ENCODE measurements at places on chromosomes 5 and 9.

DNA sequence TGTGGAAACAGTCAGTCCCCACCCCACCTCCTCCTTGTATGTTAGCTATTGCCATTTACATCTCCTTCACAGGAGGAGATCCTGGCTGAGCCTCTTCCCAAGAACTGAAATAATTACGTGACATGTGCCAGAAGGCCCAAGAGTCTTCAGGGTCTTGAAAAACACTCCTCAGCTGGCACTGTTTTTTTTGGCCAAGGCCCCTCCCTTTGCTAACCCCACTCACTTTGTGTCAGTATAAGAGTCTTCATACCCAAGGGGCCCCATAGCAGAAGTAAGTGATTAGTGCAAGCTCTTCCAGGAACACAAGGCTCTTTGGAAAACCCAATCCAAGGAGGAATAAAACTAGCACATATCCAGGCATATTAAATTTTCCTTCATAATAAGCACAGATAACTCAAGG lies 5.7 kb upstream of the LARP1 start:
- no peak for DNase-seq

DNA sequence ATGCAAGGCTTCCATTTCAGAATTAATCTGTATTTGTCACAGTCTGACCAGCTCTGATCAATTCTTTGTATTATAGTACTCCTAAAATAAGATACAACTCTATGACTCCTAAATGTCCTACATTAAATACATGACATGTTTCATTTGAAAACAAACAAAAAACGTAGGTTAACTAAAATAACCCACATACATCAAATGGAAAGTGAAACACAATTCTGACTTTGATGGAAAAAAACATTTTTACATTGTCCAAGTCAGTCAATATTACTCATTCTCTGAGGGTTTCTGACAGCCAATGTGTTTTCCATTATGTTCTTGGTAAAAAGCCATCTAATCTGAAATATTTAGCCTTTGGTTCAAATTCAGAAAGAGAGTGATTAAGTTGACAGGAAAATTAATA lies 8.7 kb downstream of the HMGCS1 start:
- no peak for DNase-seq

DNA sequence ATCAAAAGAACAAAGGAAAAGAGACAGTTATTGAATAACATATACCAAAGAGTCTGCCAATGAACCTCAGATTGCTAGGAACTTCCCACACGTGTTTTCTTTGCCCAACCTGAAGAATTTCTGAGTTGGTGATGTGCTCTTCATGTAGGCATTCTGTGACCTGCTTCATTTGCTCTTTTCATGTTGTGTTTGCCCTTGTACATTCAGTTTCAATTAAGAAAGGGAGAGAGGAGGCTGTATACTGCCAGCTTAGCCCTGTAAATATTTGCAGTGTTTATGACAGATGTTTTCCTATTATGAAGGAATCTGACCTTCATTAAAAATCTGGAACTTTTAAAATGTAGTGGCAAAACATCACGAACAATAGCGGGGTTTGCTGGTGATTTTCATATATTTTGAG lies 168.5 kb downstream of the GAS1 start:
- no peak for DNase-seq

- no peak for DNase-seq
Measured at GRCh38 chr9:133383438-133383837, 7.3 kb downstream of the STKLD1 start.

GRCh38 chr9:112887381-112887780 lies 3.3 kb downstream of the SLC46A2 start:
- no peak for DNase-seq

DNA sequence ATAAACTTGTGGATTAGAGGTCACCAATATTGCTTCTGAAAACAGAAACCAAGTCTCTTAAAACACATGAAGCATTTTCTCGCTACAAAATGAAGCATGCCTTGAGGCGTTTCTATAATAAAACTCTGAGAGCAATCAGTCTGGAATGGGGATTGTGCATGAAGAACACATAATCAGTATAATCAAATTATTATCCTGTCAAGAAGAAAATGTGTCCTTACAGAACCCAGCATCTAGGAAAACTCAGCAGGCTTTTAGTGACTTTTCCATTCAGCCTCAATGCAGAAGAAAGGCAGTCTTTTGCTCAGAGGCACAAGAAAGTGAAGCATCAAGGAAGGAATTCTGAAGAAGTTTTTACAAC lies 121.9 kb downstream of the CDH18 start:
- DNase-seq: no peak

- no peak for DNase-seq
Measured at GRCh38 chr5:151020304-151021110, at the start of gene GPX3. Gene GPX3 (plus strand): TSS chr5:151020591. CDS start chr5:151020655, 64 bp downstream.

DNA sequence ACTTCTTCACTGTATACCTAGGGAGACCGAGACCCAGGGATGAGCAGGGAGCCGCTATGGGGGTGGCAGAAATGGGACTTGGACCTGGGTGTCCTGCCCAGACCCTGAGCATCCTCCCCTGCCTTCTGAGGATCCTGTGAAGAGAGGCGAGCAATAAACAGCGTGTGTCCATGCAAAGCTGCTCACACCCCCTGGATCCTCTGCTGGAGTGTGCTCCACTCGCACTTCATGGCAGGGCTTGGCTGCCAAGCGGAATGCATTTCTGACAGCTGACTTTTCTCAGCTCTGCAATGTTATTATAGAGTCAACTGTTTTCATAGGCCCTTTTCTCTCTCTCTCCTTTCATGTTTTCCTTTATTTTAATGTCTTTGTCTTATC lies 31.0 kb upstream of the ALDH1B1 start:
- no peak for DNase-seq

- no peak for DNase-seq
Measured at GRCh38 chr5:178111925-178112324, 1.4 kb upstream of the N4BP3 start.

DNA sequence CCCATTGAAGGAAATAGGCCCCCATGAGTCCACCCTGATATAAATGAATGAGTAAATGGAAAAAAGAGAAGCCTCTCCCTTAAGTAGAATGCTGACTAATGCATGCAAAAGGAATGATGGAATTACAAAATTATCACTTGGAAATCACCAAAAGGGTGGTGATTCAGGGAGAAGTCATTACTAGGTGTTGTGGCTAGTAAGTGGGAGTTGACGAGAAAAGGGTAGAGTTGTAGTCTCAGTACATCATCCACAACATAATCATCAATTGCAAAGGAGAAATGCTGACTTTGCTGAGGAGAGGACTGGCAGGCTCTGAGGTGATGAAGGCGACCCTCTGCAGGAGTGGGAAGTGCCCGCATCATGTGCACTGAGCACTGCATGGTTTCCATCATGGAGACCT lies 201.5 kb upstream of the S1PR3 start:
- no peak for DNase-seq

DNA sequence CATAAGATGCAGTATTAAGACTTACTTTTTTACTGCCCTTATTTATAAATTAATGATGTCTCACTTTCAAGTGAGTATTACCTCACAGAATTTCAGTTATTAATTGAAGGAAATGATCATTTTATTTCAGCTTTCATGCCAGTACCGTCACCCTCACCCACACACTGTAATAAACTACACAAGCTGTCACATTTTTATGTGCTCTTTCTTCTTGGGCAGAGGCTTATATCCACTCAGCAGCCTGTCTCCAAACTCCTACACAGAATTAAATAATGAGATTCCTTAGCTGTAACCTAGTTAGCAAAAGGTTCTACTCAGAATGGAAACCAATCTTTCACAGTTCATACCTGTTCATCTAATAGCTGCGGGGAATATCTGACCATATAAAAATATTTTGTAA lies 1915.8 kb upstream of the CDH6 start:
- DNase-seq: no peak

DNA sequence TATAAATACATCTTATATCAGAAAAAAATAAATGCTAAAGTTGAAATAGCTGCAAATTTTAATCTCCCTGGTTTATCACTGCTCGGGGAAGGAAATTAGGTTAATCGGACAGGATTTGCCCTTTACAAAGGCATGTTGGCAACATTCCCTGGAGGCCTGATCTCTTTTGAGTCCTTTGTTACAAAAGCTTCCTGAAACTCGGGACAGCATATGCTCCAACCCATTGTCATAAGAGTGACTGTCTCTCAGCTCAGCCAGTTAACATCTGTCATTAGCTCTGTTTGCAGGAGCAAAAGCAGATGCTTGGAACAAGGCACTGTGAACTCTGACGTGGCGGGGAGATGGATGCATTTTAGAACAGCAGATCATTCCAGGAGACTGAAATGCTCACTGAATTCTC lies 80.6 kb downstream of the MYO10 start:
- no peak for DNase-seq

GRCh38 chr5:35741971-35742370 lies 114.7 kb upstream of the IL7R start:
- no peak for DNase-seq

DNA sequence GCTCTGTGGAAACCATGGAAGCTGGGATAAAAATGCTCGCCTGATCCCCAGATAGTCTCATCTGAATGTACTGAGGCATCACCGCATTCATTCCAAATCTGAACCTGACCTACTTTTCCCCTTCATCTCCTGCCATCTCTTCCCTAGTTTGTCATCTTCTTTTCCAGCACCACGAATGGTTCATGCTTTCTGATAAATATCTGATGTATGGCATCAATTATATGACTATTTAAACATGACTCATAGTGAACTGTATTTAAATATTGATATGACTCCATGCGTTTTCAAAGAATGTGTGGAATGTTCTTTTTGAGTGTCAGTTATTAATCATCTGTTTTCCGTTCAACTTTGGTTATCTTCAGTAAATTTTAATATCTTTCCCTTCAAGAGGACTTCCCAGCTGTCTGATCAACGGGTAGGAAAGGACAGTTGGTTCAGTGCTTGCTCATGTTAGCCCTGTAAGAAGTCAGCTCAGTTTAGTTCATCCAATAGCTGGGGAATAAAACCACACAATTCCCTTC lies 21.1 kb downstream of the BASP1 start:
- no peak for DNase-seq

DNA sequence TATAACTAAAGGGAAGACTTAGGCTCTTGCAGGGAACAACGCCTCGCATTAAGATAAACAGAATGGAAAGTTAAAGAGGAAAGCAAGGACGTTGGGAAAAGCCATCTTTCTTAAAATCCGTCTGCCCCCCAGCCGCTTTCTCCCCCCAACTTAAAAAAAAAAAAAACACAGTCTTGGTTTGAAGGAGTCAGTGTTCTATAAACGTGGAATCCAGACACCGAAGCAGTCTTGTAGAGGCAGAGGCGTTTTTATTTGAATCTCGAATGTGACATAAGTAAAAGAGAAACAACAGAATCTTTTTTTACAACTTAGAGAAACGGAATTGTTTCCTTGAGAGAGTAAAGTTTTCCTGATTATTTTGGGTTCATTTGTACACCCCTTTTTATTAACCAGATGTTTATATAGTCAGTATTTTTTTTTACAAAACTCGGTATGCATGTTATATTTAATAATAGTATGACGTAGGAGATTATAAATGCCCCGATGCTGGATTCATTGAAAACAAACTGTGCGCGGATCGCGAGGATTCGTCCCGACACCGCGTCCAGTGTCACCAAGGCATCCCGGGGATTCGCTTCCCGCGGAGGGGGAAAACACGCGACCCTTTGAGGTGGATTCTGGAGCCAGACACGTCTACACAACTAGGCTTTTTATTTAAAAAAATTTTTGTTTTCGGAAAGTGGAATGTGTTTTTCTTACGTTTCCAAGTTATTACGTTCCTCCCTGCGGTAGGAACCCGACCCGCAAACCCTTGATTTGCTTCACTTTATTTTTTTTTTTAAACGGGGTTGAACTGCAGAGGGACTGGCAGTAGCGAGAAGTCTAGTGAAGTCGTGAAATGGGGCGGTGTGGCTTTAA lies 6.7 kb downstream of the PTCH1 start:
- no peak for DNase-seq

GRCh38 chr9:137303151-137303892 lies 1.3 kb upstream of the NRARP start:
- peak; percentile 32 for DNase-seq

DNA sequence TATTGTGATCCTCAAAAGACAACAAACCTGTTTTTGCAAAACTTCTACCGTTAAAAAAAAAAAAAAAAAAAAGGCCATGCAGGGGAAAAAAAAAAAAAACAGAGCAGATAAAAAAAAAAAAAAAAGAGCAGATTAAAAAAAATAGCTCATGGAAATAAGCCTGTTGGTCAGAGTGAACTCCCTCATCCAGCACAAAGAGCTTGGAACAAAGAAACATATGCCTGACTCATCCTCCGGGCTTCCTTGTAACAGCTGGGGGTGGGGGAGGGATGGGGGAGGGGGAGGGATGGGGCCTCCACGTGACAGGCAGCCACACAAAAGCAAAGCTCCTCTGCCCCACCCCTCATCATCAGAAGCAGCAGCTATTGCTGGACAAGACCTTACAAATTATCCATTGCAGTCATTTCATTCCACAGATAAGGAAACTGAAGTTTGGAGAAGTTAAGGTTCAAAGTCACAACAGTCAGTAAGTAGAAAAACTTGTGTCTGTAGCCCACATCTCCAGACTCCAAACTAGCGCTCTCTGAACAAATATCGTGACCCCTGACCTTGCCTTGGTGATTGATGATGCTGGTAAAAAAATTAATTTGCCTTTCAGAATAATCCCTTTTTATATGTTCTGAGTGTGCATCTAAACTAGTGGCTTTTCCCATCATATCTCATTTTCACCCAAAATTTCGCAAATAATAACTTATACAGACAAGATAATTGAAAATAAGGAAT lies 38.9 kb downstream of the SLC35D2 start:
- DNase-seq: no peak

DNA sequence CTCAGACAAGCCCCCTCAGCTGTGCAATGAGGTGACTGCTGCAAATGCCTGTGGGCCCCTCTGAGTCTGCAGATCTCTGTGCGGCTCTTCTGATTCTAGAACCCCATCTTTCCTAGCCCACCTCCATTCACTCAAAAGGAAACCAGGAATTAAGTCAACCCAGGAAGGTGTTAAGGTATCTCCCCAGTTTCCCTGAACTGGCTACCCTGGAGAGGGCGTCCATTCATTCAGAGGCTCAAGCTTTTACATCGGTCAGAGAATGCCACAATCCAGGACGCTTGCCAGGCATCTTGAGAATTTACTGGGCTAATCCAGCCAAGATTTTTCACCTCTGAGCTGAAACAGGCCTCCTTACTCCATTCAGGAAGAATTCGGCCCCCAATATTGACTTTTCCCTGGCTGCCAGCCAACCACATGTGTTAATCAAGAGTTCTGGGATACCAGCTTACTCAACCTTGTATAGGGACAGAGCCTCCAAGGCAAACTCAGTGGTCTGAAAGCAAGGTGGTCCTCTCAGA lies 889 bp upstream of the ADAMTS12 start:
- DNase-seq: no peak

GRCh38 chr5:90691533-90691932 lies 132.9 kb downstream of the ADGRV1 start:
- no peak for DNase-seq
